T-helper 17 cell (primary cell): ENCODE measurements at places on chromosomes 6 and 20. TPM values are rescaled to one million over a fixed set of nuclear protein-coding genes. Genes with fewer than 3 reads are reported as not detected.

Gene EPHA7
- not detected for total RNA-seq

DNA sequence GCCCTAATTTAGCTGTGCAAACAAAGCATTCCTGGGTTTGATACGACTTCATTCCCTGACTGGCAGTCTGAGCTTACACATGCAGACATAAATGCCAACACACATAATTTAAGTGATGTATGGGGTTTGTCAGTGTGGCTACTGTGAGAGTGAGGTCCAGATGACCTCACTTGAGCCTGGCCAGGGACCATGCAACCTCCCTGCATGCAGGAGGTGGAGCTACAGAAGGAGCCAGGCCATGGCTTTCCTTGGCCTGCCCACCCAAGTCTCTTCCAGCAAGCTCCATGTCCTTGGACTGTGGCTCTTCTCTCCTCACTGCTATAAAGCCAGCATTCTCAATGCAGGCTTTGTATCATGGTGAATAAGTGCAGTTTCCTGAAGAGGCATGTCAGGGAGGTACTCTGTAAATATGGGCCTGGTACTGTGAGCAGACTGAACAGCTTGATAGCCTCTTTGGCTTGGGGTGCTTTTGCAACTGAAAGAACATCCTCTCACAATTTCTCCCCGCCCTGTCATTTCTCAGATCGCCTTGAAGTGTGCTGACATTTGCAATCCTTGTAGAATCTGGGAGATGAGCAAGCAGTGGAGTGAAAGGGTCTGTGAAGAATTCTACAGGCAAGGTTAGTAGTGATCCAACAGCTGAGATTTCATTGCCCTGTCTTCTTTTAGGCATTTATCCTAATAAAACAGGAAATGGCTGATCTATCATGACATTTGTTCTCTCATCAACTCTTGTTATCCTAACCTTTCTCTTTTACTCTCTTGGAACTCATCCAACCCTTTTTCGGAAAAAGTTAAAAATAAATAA is 69.2 kb downstream of the MTFR2 start:
- peaks cover 16% of the 10 kb centered on the region for H3K27me3 ChIP-seq
- H3K4me3 ChIP-seq, result no peak overlapping the region
- no peaks in the 10 kb centered on the region for H3K4me1 ChIP-seq
- DNase-seq, result no peak
- no peaks in the 10 kb centered on the region for H3K36me3 ChIP-seq

DNA sequence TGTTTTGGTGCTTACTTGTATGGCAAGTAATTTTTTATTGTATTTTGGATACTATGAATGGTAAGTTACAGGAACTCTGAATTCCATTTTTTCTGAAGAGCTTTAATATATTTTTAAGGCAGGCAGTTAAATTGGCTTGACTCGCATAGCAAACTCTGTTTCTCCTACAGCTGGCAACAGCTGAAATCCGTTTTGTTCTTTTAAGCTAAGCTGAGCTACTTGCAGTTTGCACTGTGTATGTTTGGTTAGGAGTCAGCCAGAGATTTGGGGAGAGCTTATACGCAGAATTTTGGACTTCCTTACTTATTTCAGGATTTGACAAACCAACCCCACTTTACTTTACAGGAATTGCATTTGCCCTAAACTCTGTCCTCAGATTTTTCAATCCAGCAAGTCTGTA is 179.1 kb downstream of the COL19A1 start:
- peaks cover 16% of the 10 kb centered on the region for H3K27me3 ChIP-seq
- H3K4me3 ChIP-seq, result no peak overlapping the region
- H3K4me1 ChIP-seq, result no peaks in the 10 kb centered on the region
- DNase-seq, result no peak

GRCh38 chr6:28960846-28961500 is 37.2 kb upstream of the TRIM27 start:
- no peak overlapping the region for H3K4me3 ChIP-seq
- DNase-seq, result no peak
- H3K27me3 ChIP-seq, result peaks cover 24% of the 10 kb centered on the region
- no peak overlapping the region for H3K27ac ChIP-seq
- H3K4me1 ChIP-seq, result no peaks in the 10 kb centered on the region
- peaks cover 2% of the 10 kb centered on the region for H3K36me3 ChIP-seq

Gene TCF15
- not detected for total RNA-seq

Gene FKBP1C
- not detected for total RNA-seq

Gene CGA
- not detected for total RNA-seq

- H3K36me3 ChIP-seq, result peaks cover 12% of the 10 kb centered on the region
- no peak overlapping the region for H3K4me3 ChIP-seq
- DNase-seq, result no peak
Measured at GRCh38 chr6:143773506-143774150, 69.5 kb upstream of the LTV1 start.

DNA sequence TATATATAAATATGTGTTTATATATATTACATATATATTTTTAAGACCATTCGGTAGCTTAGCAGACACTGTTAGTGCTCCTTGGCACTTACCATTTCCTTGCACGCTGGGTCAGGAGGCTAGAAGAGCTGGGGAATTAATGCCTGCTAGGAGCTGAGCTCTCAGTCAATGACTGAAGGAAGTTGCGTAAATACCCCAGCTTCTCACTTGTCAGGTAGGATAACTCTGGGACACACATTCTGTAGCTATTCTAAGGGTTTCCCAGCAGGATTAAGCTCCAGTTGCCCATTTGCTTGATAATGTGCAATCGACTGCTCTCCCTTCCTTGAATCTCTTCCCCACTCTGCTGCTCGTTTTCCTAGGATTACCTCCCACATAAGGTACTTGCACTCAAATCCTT is 15.7 kb upstream of the DNAAF9 start:
- peaks cover 3% of the 10 kb centered on the region for H3K36me3 ChIP-seq
- DNase-seq, result no peak
- peaks cover 4% of the 10 kb centered on the region for H3K27me3 ChIP-seq
- no peak overlapping the region for H3K4me3 ChIP-seq
- peaks cover 10% of the 10 kb centered on the region for H3K4me1 ChIP-seq
- no peak overlapping the region for H3K27ac ChIP-seq

GRCh38 chr6:116035616-116036015 is 25.1 kb downstream of the FRK start:
- no peak overlapping the region for H3K4me3 ChIP-seq
- H3K36me3 ChIP-seq, result no peaks in the 10 kb centered on the region
- peaks cover 16% of the 10 kb centered on the region for H3K27me3 ChIP-seq

Gene ABT1
- total RNA-seq, result 25.0 TPM

Gene RNF144B
- total RNA-seq, result 4.6 TPM

DNA sequence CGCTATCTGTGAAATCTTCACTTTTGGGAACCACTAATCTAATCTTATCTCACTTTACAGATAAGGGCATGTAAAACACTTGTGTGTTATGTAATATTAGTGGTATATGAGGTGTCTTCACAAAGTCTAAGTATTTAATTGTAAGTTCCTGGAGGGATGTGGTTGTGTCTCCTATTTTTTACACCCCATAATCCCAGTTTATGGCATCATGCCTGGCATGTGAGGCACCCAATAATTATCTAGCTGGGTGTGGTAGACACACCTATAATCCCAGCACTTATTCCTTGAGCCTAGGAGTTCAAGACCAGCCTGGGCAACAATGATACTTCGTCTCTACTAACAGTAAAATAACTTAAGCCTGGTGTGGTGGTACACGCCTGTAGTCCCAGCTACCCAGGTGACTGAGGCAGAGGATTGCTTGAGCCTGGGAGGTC is 16.5 kb upstream of the TBCC start:
- no peak overlapping the region for H3K4me3 ChIP-seq
- peak overlapping the region; percentile 67 for H3K27ac ChIP-seq
- H3K36me3 ChIP-seq, result peaks cover 5% of the 10 kb centered on the region
- peaks cover 22% of the 10 kb centered on the region for H3K4me1 ChIP-seq
- no peak for DNase-seq
- no peaks in the 10 kb centered on the region for H3K27me3 ChIP-seq

DNA sequence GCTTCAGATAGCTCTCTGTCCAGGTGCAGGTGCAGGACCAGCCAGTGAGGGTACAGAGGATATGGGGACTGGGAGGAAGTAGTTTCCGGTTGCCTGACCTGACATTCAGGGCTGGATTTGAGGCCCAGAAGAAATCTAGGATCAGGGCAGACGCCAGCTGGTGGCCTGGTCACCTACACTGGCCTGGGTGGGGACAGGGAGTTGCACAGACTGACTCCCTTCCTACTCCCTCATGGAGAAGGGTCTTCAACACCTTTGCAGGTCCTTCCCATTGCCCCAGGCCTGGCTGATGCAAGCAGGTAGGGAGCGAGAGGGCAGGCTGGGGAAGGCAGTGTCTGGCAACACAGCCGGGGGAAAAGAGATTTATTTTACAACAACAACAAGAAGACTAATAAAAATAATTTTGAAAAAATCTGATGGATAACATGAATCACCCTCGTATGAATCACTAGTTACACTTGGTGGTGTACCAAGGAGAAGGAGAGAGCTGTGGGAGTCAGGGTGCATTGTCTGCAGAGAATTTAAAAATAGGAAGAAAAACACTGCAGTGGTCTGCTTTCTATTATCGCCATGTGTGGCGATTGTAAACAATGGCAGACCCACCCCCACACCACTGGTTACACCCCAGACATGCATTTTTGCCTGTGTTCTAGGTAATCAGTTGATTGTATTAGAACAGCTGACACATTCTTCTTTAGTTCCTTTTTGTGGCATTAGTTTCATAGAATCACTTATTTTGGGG is 62.3 kb upstream of the SNX9 start:
- peak overlapping the region; percentile 74 for H3K4me3 ChIP-seq
- no peak for DNase-seq
- peaks cover 63% of the 10 kb centered on the region for H3K4me1 ChIP-seq
- H3K36me3 ChIP-seq, result no peaks in the 10 kb centered on the region
- H3K27ac ChIP-seq, result peak overlapping the region; percentile 99

DNA sequence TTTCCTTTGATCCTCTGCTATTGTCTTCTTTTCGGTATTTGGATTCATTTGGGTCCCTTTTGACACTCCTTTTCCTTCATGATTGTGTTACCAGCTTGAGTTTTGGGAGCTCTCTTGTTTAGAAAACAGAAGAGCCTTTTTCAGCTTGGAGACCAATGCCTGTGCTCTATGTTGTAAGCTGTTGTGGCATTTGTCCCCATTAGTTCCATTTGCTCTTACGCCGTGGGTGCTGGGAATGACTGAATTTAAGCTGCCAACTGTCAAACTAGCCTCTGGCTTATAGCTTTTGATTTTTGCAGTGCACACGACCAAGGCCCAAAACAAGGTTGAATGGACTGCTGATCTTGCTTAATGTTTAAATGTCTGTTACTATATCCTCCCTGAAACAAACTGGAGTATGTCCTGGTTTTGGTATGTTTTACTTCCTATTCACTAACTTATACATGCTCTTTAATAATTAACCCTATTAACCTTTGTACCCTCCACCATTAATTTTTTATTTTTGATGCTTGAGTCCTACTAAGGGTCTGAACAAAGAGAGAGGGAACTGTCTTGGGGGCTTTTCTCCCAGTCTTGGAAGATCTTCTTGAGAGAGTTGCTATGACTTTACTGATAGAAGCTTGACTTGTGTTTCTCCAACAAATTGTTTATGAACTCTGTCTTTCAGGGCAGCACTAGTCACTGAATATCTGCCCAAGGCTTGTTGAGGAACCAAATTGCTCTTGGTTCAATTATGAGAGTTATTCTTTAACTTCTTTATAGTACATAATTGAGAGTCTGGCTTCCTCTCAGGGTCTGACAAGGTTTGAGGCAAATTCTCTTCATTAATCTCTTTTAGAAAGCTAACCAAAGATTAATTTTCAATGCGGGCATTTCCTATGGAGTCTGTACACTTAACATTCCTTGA is 100.3 kb upstream of the SIRPG start:
- H3K27ac ChIP-seq, result peak overlapping the region; percentile 69
- H3K4me3 ChIP-seq, result no peak overlapping the region
- H3K4me1 ChIP-seq, result peaks cover 14% of the 10 kb centered on the region
- no peak for DNase-seq
- no peaks in the 10 kb centered on the region for H3K36me3 ChIP-seq

Gene RAMACL
- 0.44 TPM for total RNA-seq

Gene KIF25
- total RNA-seq, result not detected

DNA sequence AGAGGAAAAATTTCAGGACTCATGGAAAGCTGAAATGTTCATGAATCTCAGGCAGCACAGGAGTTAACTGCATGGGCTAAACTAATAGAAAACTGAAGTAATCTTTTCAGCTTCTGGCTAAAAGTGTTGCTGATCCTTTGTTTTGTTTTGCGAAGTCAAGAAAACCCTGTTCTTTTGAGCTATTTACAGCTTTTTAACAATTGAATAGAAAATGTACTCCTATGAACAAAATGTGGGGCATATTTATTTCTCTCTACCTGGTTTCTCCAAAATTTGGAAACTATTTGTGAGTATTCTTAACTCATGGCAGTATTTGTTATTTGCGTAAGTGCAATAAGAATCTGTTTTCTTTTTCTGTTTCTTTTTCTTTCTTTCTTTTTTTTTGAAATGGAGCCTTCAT is 818.8 kb upstream of the CITED2 start:
- H3K4me1 ChIP-seq, result no peaks in the 10 kb centered on the region
- DNase-seq, result no peak
- H3K27me3 ChIP-seq, result no peaks in the 10 kb centered on the region
- no peak overlapping the region for H3K27ac ChIP-seq
- no peak overlapping the region for H3K4me3 ChIP-seq
- H3K36me3 ChIP-seq, result no peaks in the 10 kb centered on the region

GRCh38 chr6:149013586-149014344 is 266.9 kb downstream of the UST start:
- no peak overlapping the region for H3K27ac ChIP-seq
- peaks cover 9% of the 10 kb centered on the region for H3K4me1 ChIP-seq
- no peaks in the 10 kb centered on the region for H3K36me3 ChIP-seq
- no peak for DNase-seq
- H3K27me3 ChIP-seq, result no peaks in the 10 kb centered on the region

GRCh38 chr20:62123450-62124118 is 1.3 kb downstream of the LSM14B start:
- peak overlapping the region; percentile 86 for H3K27ac ChIP-seq
- H3K4me1 ChIP-seq, result peaks cover 42% of the 10 kb centered on the region
- H3K4me3 ChIP-seq, result peak overlapping the region; percentile 87
- no peak for DNase-seq
- H3K27me3 ChIP-seq, result no peaks in the 10 kb centered on the region

Gene ADGB
- total RNA-seq, result not detected

- no peaks in the 10 kb centered on the region for H3K4me1 ChIP-seq
- H3K27ac ChIP-seq, result no peak overlapping the region
- no peaks in the 10 kb centered on the region for H3K36me3 ChIP-seq
- no peak overlapping the region for H3K4me3 ChIP-seq
- H3K27me3 ChIP-seq, result no peaks in the 10 kb centered on the region
Measured at GRCh38 chr20:9409981-9410380, 104.4 kb upstream of the LAMP5 start.

- no peak for DNase-seq
- H3K4me1 ChIP-seq, result peaks cover 6% of the 10 kb centered on the region
- no peak overlapping the region for H3K4me3 ChIP-seq
- peak overlapping the region; percentile 78 for H3K27ac ChIP-seq
Measured at GRCh38 chr6:99219788-99220187, 129.7 kb downstream of the FAXC start.

Gene ECT2L
- total RNA-seq, result not detected

Gene PRRT1
- 0.35 TPM for total RNA-seq

DNA sequence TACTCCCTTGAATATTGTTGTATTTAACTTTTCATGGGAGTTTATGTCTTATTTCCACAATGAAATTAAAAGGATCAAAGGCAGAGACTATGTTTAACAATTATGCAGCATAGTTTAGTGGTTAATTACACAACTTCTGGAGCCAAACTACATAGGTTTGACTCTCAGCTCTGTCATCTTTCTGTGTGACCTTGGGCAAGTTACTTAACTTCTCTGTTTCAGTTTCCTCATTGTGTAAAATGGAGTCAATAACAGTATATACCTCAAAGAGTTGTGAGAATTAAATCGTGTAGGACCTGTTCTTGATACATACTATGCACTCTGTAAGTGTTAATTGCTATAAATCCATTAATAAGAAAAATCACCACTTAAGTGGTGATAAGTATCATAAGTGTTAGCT is 48.3 kb downstream of the BTBD9 start:
- no peak overlapping the region for H3K27ac ChIP-seq
- no peak for DNase-seq
